Osteoblast (primary cell): ENCODE measurements at places on chromosomes 4 and X.

- no peak for DNase-seq
These were observed 58.2 kb downstream of the GPR143 start for GRCh38 chrX:9707306-9708033.

GRCh38 chr4:147370881-147371280 lies 110.0 kb upstream of the EDNRA start:
- DNase-seq, result no peak

GRCh38 chr4:184102488-184102887 lies 115.2 kb downstream of the ENPP6 start:
- no peak for DNase-seq

DNA sequence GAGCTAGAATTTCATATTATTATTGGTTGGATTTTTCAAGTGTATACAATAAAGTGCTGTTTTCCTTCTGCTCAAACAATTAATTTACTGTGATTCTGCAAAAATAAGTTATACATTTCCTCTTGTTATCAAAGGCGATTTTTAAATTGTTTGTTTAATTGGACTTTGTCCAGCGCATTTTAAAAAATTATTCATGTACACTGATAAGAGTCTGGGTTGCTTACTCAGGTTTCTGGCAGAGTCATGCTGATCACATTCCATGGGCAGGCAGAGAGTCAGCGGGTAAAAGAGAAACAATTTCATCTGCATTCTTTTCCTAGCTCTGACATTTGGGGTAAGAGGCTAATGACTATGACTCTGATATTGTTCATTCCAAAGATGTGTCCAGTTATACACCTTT lies 8.9 kb downstream of the FAT4 start:
- DNase-seq, result peak; percentile 84

GRCh38 chr4:78166622-78167021 lies 109.5 kb downstream of the FRAS1 start:
- no peak for DNase-seq

GRCh38 chr4:152516156-152516555 lies 19.7 kb downstream of the FBXW7 start:
- DNase-seq, result no peak

DNA sequence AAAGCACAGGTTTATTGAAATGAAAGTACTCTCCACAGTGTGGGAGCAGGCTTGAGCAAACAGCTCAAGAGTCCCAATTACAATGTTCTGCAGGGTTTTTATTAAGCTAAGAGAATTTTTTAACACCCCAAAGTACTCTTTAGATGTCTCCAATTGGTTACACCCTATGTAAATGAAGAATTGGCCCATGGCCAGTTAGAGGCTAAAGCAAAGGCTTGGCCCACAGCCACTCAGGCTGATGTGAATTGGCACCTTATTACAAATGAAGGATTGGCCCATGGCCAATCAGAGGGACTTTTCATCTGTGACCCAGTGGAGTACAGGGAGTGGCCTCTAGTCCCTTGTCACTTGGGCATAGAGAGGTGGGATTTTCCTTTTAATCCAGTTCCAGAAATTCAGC lies 30.1 kb upstream of the IQCM start:
- DNase-seq, result no peak

- no peak for DNase-seq
These were observed 15.6 kb upstream of the MAOA start for GRCh38 chrX:43640482-43640881.

DNA sequence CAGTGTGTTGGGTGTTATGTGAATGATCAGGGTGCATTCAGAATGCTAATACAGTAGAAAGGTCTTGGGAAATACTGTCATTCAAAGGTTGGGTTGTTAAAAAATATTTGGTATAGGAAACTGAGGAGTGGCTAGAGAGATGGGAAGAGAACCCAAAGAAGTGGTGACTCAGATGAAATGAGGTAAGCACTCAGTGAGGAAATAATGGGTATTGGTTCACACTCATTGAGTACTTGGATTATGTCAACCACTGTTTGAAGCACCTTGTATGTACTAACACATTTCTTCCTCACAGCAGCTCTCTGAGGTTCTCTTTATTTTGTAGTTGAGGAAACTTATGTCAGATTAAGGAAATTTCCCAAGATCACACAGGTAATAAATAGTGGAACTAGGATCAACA lies 40.8 kb upstream of the NUDT6 start:
- no peak for DNase-seq

DNA sequence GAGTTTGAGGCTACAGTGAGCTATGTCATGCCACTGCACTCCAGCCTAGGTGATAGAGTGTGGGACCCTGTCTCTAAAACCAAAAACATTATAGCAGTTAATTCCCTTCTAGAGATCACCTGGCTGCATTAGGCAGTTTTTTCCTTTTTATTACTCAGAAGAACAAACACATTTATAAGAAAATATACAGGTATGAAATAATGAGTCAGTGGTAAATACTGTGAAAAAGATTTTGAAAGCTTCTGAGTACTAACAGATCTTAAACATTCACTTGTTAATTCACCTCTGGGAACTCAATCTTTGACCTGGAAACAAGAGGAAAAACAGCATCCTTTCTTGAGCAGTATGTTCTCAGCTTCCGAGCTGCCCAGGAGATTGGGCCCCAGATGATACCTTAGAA lies 64.1 kb downstream of the UCHL1 start:
- DNase-seq, result no peak

DNA sequence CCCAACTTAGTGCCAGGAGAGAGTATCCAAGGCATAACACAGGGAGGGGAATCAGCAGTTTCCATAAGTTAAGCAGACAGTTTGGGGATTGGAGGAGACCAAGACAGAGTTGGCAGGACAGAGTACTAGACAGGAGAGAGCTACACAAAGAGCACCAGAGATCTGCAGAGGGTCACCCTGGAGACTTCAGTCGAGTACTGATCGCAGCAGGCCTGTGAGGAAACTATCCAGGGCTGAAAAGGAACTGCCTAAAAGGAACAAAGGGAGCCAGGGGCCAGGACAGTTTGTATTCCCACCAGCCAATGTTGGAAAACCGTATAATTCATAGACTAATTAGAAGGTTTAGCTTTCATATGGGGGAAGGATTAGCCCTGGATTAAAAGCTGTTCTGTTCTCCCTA lies 80.6 kb upstream of the ENPP6 start:
- no peak for DNase-seq

GRCh38 chr4:145719752-145720624 lies 40.0 kb downstream of the C4orf51 start:
- DNase-seq, result no peak

- DNase-seq, result no peak
These were observed 40.9 kb downstream of the COX18 start for GRCh38 chr4:73028621-73029020.

- DNase-seq, result peak; percentile 87
These were observed 176.7 kb upstream of the FAT1 start for GRCh38 chr4:186900232-186900900.

DNA sequence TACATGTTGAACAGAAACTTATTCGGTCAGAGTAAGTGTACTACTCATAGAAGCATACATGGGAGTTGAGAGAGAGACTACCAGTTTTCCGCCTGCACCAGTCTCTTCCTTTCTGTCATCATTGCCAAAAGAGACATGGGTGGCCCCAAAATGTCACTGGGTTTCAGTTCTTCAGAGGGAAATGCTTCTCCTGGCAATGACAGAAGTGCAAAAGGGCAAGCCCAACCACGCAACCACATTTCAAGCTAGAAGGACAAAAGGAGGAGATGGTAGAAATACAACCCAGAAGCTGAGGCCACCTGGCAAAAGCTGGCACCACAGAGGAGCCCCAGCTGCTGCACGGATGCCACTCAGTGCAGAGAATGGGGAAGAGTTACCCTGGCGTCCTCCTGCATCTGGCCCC lies 320.1 kb downstream of the BCOR start:
- no peak for DNase-seq

DNA sequence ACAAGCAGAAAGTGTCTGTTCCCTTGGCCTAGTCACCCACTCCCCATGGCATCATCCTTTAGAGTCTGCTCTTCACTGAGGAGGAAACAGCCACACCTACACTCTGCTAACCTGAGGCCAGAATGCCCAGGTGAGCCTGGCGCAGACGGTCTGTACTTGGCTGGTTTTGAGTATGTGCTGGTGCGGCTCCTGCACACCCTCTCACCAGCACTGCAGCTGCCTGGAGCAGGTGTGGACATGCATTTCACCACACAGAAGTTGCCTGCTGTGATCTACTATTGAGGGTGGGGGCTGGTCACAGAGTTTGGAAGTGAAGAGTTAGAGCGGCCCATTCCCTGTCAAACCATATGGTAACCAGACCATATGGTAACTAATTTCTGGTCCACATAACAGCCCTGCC lies 39.5 kb downstream of the KANTR start:
- DNase-seq, result peak; percentile 18

- DNase-seq, result no peak
These were observed 19.7 kb downstream of the GAB3 start for GRCh38 chrX:154731184-154731583.

DNA sequence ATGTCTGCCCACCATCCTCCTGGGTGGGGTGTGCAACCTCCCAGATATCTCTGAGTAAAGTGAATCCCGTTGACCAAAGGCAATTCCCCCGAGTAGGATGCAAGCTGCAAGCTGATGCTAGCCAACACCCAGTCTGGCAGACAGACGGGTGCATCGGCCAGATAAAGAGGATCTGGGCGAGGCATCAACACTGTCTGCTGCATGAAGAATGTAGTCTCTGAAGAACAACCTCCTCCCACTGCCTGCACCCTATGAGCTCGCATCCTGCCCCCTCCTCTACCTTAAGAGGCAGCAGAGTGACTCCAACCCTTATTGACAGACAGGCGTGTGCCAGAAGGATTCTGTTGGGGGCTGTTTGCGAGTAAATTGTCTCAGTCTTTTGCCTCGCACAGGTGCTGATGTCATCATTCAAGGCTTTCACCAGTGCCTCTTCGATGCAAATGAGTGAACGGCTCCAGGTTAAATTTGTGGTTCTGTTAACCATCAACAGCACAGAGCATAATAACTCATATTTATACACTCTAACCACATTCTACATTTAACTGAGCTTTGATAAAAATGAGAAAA lies 546.9 kb downstream of the BCOR start:
- no peak for DNase-seq

- DNase-seq, result no peak
These were observed 78.8 kb upstream of the BANK1 start for GRCh38 chr4:101711590-101712260.
